Smooth muscle cell of trachea (primary cell): ENCODE measurements at places on chromosomes 7 and 10. TPM values are rescaled to one million over a fixed set of nuclear protein-coding genes. Genes with fewer than 3 reads are reported as not detected.

Gene DDIT4
- total RNA-seq: 267 and 437 TPM in 2 replicates

Gene LRMDA
- total RNA-seq: 2.0 and 2.5 TPM in 2 replicates

Gene CCDC146
- total RNA-seq: 2.2 and 3.6 TPM in 2 replicates

Gene BNIP3
- total RNA-seq: 152 and 162 TPM in 2 replicates

Gene CHRM2
- total RNA-seq: 1.7 and 12.4 TPM in 2 replicates

Gene PRKAR2B
- 5.8 and 6.4 TPM in 2 replicates for total RNA-seq

Gene ZNF365
- 2.9 and 3.8 TPM in 2 replicates for total RNA-seq

Gene SFTPD
- not detected in 2 replicates for total RNA-seq

Gene PMS2
- 19.1 and 20.7 TPM in 2 replicates for total RNA-seq

Gene MRC1
- total RNA-seq: under 0.01 TPM in 1 of 2 replicates, not detected in the other

Gene ACBD7
- 0.99 and 4.9 TPM in 2 replicates for total RNA-seq

Gene WDFY4
- under 0.01 TPM in 1 of 2 replicates, not detected in the other for total RNA-seq

Gene CUX1
- total RNA-seq: 51.3 and 55.1 TPM in 2 replicates

Gene GPR26
- not detected in 2 replicates for total RNA-seq

Gene CDH23
- 0.17 and 0.29 TPM in 2 replicates for total RNA-seq

Gene MINDY4
- total RNA-seq: 8.6 and 9.8 TPM in 2 replicates

Gene FRAT2
- total RNA-seq: 4.2 and 5.8 TPM in 2 replicates

Gene LIPF
- total RNA-seq: 0.29 TPM in 1 of 2 replicates, not detected in the other

Gene TRAPPC14
- total RNA-seq: 4.8 and 7.1 TPM in 2 replicates

Gene SLC26A3
- not detected in 2 replicates for total RNA-seq

Gene SUGCT
- total RNA-seq: 8.9 and 12.6 TPM in 2 replicates

Gene CDC14C
- total RNA-seq: 0.15 and 0.17 TPM in 2 replicates

Gene SLC39A12
- not detected in 2 replicates for total RNA-seq

Gene MUC12
- 0.50 and 0.87 TPM in 2 replicates for total RNA-seq

Gene CNTNAP2
- 0.15 TPM in 1 of 2 replicates, not detected in the other for total RNA-seq

Gene RAB19
- total RNA-seq: not detected in 2 replicates

Gene MALRD1
- 1.0 and 3.1 TPM in 2 replicates for total RNA-seq

Gene PRXL2A
- total RNA-seq: 2.5 and 3.3 TPM in 2 replicates

Gene NCF1
- total RNA-seq: not detected in 2 replicates

Gene FAM25A
- not detected in 2 replicates for total RNA-seq

Gene ZNF655
- 69.0 and 79.3 TPM in 2 replicates for total RNA-seq

Gene CLCN1
- not detected in 2 replicates for total RNA-seq

Gene KCNMA1
- 44.8 and 61.7 TPM in 2 replicates for total RNA-seq

Gene GPR15LG
- not detected in 2 replicates for total RNA-seq

Gene NRCAM
- total RNA-seq: 0.50 and 1.5 TPM in 2 replicates

Gene CYP26C1
- under 0.01 TPM in 1 of 2 replicates, not detected in the other for total RNA-seq

Gene OR13A1
- not detected in 2 replicates for total RNA-seq

Gene FAM20C
- 123 and 143 TPM in 2 replicates for total RNA-seq

Gene NRF1
- 9.3 and 12.2 TPM in 2 replicates for total RNA-seq

Gene ITPRID1
- total RNA-seq: not detected in 2 replicates

Gene GPNMB
- 288 and 440 TPM in 2 replicates for total RNA-seq

Gene CRPPA
- total RNA-seq: 1.2 and 2.0 TPM in 2 replicates

Gene CCL24
- not detected in 2 replicates for total RNA-seq

Gene PPP1R17
- total RNA-seq: not detected in 2 replicates

Gene PDE6C
- total RNA-seq: not detected in 2 replicates

Gene CYP2C8
- 0.33 TPM in 1 of 2 replicates, not detected in the other for total RNA-seq

Gene JAKMIP3
- under 0.01 and 0.17 TPM in 2 replicates for total RNA-seq

Gene RP9
- 6.8 and 7.7 TPM in 2 replicates for total RNA-seq

Gene VWDE
- total RNA-seq: 0.15 TPM in 1 of 2 replicates, not detected in the other

Gene ANKRD61
- total RNA-seq: not detected in 2 replicates

Gene ATOH7
- total RNA-seq: 0.17 TPM in 1 of 2 replicates, not detected in the other

Gene IGFBP3
- 11.6 and 33.7 TPM in 2 replicates for total RNA-seq

Gene MKI67
- 1.8 and 27.9 TPM in 2 replicates for total RNA-seq

Gene SDHAF3
- total RNA-seq: 3.5 and 16.4 TPM in 2 replicates

Gene GHRHR
- total RNA-seq: not detected in 2 replicates

Gene FAM24B
- 4.1 and 4.2 TPM in 2 replicates for total RNA-seq
